ENCODE measurements at places on chromosomes 3 and 15.

- DNase-seq: no peak
Observed at GRCh38 chr15:23566071-23566554, 639 bp downstream of the MKRN3 start.

GRCh38 chr15:99986297-99987118 lies 253.3 kb upstream of the LYSMD4 start:
- DNase-seq: no peak

GRCh38 chr3:64667138-64667537 lies 20.7 kb downstream of the ADAMTS9 start:
- DNase-seq: no peak

GRCh38 chr3:155876503-155876902 lies 6.1 kb downstream of the GMPS start:
- no peak for DNase-seq

GRCh38 chr15:74128785-74129585 lies 1.4 kb upstream of the ISLR2 start:
- DNase-seq: no peak

GRCh38 chr3:156433138-156433537 lies 121.8 kb downstream of the SSR3 start:
- no peak for DNase-seq

GRCh38 chr3:121574449-121574848 lies 6.7 kb downstream of the ARGFX start:
- DNase-seq: no peak

- no peak for DNase-seq
Observed at GRCh38 chr3:16658004-16658924, 53.0 kb upstream of the DAZL start.

DNA sequence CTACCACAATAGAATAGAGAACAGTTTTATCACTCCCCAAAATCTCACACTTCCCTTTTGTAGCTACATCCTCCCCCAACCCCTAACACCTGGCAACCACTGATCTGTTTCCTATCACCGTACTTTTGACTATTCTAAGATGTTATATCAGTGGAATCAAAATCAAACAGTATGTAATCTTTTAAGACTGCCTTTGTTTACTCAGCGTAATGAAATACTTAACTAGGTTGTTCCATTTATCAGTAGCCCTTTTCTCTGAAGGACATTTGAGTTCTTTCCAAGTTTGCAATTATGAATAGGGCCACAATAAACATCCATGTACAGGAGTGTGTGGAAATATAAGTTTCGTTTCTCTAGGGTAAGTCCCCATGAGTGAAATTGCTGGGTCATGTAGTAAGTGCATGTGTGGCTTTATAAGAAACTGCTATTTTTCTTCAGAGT lies 372.3 kb downstream of the SV2B start:
- no peak for DNase-seq

GRCh38 chr15:99472416-99473145 lies 93.2 kb upstream of the MEF2A start:
- DNase-seq: no peak

- DNase-seq: no peak
Observed at GRCh38 chr15:41928100-41928499, 34.2 kb upstream of the SPTBN5 start.

- DNase-seq: no peak
Observed at GRCh38 chr15:81221449-81221848, 24.8 kb downstream of the IL16 start.

- no peak for DNase-seq
Observed at GRCh38 chr3:5348229-5348902, 160.9 kb downstream of the EDEM1 start.

DNA sequence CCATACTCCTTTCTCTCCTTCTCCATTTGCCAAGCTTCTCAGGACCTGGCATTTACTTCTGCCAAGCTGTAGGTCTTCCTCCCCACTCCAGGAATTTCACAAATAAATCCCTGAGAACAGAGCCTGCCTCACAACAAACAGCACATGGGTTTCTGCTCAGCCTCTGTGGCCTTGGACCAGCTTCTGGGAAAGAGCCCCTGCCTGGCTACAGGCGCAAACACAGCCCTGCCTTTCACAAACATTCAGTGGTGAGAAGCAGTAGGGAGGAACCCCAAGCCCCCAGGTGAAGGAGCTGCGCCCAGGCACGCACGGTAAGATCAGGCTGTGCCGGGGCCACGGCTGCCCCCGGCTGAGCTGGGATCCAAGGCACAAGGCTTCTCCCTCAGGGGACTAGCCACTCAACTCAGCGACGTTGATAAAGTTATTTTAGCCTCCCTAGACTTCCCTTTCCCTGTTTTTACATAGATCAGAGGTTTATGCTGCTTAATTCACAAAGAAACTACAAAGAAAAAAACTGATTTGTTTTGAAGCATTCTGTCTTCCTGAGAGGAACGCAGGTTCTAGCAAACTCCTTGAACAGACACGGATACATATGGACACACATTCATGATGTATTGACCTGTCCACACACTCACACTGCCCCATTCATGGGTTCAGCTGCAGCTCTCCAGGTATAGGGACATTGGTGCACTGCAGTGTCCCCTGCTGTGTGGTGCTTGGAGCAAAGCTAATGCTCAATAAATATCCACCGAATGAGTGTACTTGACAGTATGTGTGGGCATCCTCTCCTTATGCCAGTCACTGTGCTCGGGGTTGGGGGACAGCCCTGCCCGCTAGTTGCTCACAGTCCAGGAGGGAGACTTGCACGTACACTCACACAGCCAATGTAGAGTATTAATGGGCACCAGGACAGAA lies 25.4 kb downstream of the HES1 start:
- no peak for DNase-seq

DNA sequence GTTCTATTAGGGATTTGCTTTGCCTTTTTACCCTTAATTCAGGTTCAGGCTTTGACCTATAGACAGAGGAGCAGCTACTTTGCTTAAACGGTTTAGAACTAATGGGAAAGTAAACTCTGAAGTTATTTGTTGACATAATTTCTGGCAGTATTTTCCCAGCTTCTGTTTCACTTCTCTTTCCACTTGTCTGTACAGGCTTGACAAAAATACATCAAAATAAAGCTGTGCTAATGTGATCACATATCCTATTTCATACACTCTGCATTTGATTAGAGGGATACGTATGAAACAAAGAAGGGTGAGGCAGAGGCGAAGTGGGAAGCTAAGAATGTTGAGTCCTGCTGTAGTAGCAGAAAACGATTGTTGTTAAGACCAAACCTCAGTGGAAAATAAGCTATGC lies 389.1 kb upstream of the RARB start:
- no peak for DNase-seq

DNA sequence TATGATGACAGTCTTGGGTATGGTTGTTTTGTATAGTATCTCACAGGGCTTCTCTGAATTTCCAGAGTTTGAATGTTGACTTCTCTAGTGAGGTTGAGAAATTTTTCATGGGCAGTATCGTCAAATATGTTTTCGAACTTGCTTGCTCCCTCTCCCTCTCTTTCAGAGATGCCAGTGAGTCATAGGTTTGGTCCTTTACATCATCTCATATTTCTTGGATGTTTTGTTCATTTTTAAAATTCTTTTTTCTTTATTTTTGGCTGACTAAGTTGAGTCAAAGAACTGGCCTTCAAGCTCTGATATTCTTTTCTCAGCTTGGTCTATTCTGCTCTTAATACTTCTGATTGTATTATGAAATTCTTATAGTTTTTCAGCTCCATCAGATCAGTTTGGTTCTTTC lies 282.3 kb upstream of the NECTIN3 start:
- no peak for DNase-seq

DNA sequence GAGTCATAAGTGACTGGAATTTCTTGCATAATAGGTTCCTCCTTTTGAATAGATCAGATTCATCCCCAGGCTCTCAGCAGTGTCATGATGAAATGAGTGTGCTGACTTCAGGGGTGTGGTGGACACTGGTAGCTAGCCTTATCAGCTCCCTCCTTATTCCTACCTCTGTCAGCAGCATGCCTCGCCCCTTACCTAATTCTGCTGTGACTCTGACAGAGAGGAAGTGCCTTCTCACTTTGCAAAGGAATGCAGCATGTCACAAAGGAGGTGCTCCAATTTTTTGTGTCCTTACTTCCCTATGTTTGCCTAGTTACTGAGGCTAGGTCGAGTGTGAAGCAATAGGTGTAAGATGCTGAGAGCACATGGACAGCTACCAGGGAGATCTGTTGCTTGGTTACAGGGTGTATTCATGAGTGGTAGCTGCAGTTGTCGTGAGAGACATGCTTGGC lies 90.6 kb downstream of the TNFAIP8L3 start:
- no peak for DNase-seq

DNA sequence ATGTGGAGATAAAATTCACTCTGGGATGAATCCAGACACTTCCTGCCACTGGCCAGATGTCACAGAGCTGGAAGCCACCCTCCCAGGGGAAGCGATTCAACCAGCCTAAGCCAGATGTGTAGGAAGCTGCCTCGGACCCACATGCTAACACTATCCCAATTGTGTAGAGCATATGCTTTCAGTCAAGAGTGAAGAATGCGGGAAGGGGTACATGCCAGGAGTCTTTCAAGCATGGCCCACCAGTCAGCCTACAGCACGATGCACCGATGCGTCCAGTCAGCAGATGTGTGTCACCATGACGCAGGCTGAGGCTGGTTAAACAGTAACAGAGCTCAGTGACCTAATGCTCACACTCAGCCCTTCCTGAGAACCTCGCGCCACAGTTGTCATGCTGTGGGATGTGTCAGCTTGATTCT lies 38.8 kb upstream of the BNC1 start:
- DNase-seq: peak; percentile 74

GRCh38 chr15:80588801-80589200 lies 106.3 kb upstream of the ABHD17C start:
- DNase-seq: peak; percentile 62

DNA sequence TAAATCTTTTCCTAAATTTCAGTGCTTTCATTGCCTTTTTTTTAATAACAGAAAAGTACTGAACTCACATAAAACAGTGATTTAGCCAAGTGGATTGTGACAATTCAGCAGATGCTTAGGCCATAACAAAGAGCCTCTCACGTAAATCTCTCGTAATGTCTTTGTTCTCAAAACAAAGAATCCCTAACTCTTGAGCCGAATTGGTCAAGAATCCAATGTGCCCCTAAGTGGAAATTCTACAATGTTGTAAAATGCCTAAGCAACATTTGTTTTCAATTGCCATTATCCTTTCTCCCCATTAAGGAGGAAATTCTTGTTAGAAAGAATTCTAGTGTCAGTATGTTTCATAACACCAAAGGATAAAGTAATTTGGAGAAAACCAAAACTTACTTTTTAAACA lies 235.7 kb upstream of the THBS1 start:
- peak; percentile 93 for DNase-seq

- no peak for DNase-seq
Observed at GRCh38 chr3:32865383-32865782, 47.6 kb downstream of the TRIM71 start.

DNA sequence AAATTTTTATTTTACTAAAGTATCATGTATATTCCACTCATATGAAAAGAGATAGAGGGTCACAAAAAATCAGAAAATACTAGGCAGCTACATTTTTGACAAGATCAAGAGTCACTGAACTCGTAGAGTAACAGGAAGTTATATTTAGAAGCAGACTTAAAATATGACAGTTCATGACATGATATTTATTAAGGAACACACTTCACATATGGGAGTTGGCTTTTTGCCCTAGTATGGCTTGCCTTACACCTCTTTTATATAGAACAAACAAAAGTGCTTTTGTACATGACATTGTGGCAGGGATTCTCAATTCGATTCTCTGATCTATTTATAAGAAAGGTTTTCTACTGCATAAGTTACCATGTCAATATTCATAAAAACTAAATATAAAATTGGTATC lies 80.1 kb upstream of the GBE1 start:
- no peak for DNase-seq

All from fibroblast of skin of left biceps (primary cell).